Nephron progenitor cell (in vitro differentiated cells): ENCODE measurements at places on chromosomes 3 and 15.

GRCh38 chr15:48602358-48603122 is 43.0 kb downstream of the FBN1 start:
- DNase-seq, result no peak

DNA sequence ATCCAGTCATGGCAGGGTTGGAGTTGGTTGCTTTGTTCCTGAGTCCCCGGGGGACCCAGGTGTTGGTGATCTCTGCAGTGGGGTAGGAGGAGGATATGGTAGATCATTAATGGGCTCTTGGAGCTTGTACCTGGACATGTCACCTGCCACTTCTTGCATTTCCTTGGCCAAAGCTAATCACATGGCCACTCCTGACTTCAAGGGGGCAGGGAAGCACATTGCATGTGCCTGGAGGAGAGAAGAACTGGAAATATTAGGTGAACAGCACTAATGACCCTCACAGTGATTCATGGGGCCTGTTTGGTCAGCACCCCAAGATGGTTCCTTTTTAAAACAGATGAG is 87.1 kb upstream of the MYZAP start:
- DNase-seq, result no peak

GRCh38 chr15:49190586-49190985 is 20.5 kb downstream of the GALK2 start:
- no peak for DNase-seq

DNA sequence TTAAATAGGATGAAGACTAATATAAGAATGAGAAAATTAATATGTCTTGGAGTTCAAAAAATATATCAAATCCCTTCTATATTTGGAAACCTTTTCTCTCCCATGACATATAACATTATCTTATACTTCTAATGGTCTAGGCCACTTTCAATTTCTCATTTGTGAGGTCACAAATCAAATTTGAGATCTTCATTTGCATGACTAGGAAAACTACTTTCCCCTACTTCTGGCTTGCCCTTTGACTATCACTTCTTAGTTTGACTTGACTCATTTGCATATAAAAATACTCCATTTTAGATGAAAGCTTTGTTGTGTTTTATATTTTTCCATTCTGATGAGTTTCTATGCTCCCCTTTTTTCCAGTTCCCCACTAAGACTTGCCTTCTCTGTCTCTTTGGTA is 598.6 kb upstream of the TBL1XR1 start:
- DNase-seq, result no peak

DNA sequence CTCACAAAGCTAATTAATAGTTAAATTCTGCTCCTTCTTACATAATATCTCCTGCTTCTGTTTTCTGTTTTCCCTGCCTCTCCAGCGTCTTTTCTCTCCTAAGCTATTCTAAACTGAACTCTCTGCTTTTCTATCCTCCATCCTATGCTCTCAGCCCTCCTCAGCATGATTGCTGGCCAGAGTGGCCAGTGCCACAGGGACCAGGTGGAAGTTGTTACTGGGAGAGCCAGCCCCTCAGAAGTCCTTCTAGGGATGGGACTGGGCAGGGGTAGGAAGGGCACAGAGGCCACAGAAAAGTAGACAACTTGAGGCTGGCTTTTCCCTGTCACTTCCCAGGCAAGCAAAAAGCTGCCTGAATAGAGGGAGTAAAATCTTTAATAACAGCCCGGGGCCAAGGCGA is 76.8 kb downstream of the LARS2 start:
- DNase-seq, result no peak

DNA sequence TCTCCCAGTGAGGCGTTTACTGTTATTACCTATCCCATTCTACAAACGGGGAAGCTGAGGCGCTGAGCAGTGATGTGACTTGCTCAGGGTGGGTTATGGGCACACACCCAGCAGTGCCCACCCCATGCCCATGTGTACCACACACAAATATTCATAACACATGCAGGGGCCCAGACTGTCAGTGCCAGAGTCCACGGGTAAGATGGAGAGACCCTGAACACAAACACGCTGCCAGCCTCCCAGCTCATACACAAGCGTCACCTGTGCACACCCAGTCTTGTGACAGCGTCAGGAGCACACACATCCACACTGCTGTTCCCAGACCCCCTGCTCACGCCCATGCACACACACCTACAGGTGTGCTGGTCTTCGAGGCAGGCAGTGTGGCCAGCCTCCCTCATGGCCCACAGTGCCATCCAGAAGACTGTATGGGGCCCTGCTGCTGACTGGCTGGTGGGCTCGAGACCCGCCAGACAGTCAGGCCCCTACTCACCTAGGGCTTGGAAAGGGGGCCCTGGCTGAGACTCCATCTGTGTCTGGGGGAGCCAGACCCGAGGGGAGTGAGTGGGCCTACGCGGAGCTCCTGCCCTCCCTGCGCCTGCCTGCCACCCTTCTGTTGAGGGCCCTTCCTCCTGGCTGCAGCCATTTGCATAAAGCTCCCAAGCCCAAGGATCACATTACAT is 39.4 kb downstream of the DNAJB8 start:
- DNase-seq, result no peak

GRCh38 chr3:36714343-36715086 is 49.8 kb downstream of the DCLK3 start:
- DNase-seq, result no peak

GRCh38 chr3:191136347-191136746 is 62.7 kb upstream of the OSTN start:
- no peak for DNase-seq

DNA sequence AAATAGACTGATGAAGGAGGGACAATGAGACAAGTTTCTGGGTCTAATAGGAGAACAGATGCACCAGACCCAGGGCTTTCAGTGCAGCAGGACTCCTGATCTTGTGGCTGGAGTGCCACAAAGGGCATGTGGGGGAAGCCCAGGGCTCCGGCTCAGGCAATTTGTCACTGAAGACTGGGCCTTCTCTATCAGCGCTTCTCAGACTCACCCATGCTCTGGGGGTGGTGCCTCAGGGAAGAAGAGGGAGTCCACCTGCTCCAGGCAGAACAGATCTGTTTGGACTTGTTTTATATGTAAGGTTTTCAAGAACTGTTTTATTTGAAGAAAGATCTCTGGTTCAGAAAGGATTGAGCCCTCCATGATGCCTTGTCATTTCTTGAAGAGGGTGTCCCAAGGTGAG is 112.4 kb upstream of the TLE3 start:
- no peak for DNase-seq

- no peak for DNase-seq
These were observed 3.9 kb downstream of the NUSAP1 start for GRCh38 chr15:41336549-41336948.

DNA sequence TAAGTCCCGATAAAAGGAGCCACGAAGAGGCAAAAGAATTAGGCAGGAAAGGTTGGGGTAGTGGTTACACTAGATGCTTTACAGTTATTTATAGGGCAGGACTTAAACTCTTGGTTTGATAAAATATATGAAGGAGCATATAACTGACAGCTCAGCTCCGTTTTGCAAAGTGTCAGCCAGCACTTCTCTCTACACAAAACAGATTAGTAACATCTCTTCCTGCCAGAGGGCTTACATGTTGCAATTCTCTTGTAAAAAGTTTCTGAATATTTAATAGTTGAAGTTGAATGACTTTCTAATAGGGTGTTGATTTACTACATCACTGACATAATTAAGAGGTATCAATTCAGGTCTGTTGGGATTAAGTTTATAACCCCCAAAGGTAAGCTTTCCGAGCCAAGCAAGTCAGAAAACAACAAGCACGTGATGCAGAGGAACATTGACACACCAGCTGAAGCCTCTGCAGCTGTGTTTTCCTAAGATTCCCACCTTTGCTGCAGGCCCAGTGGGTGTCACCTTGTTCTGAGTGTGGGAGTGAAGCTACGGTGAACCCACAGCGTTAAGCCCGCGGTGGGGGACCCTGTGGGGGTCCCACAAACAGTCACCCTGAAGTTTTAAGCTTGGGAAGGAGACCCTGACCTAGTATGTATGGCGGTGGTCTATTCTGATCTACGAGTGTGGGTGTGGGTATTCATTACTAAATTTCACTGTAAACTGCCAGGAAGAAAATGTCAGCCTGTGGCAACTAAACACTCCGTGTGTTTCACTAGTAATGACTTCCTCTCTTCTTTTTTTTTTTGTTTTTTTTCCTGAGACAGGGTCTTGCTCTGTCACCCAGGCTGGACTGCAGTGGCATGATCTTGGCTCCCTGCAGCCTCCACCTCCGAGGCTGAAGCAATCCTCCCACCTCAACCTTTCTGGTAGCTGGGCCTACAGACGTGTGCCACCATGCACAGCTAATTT is 22.0 kb upstream of the ATP13A3 start:
- DNase-seq, result no peak

DNA sequence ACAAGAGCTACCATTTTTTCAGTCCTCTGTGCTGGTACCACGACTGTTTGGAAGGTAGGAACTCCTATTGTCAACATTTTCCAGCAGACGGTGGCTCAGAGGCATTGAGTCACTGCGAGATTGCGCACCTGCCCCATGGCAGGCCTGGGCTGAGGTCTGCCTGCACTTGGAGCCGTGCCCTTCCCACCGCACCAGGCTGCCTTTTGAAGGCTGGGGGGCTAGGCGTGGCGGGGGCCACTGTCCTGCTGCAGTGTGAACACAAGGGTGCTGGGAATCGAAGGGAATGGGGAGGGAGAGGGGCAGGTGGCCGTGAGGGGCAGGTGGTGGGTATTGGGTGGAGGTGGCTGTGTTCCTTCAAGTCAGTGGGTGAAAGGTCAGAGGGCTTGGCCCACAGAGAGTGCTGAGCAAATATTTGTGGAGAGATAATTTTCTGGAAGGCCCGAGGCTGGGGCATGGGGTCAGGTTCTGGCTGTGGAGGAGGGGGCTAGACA is 16.3 kb downstream of the SNX33 start:
- no peak for DNase-seq

- no peak for DNase-seq
These were observed 184.6 kb downstream of the GOLGA6L6 start for GRCh38 chr15:20356911-20357480.

DNA sequence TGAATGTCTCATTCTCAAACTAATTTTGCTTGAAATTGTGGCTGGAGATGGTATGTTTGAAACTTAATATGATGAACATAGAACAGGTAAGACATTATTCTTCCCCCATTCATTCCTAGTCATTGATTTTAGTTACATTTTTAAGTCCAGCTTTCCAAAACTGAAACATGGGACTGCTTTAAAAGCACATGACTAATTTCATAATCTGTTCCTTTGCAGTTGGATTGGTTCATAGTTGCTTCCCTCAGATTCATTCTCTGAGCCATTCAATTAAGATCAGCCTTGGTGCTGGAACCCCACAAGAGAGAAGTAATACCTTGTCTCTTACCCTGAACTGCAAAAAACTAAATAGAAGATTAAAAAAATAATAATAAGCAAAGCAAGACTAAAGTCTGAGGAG is 87.5 kb upstream of the TGFBR2 start:
- no peak for DNase-seq

DNA sequence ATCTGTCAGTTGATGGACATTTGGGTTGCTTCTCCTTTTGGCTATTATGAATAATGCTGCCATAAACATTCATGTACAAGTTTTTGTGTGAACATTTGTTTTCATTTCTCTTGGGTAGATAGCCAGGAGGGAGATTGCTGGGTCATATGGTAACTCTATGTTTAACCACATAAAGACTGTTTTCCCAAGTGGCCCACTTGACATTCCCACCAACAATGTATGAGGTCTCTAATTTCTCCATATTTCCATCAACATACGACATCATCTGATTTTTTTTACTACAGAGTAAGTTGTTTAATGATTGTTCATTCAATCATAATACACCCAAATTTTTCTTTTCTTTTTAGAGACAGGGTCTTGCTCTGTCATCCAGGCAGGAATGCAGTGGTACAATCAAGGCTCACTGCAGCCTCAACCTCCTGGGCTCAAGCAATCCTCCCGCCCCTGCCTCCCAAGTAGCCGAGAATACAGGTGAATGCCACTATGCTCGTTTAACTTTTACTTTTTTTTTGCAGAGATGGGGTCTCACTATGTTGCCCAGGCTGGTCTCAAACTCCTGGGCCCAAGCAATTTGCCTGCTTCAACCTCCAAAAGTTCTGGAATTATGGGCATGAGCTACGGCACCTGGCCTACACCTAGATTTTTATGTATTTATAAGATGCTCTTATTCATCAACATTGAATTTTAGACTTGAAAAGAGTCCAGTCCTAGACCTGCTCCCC is 6.8 kb downstream of the IP6K1 start:
- no peak for DNase-seq

- no peak for DNase-seq
These were observed 208.7 kb downstream of the VGLL3 start for GRCh38 chr3:86782286-86782685.

- DNase-seq, result no peak
These were observed 18.1 kb downstream of the MB21D2 start for GRCh38 chr3:192899540-192899982.

- DNase-seq, result no peak
These were observed 170.2 kb downstream of the KCNMB2 start for GRCh38 chr3:178706411-178706810.

DNA sequence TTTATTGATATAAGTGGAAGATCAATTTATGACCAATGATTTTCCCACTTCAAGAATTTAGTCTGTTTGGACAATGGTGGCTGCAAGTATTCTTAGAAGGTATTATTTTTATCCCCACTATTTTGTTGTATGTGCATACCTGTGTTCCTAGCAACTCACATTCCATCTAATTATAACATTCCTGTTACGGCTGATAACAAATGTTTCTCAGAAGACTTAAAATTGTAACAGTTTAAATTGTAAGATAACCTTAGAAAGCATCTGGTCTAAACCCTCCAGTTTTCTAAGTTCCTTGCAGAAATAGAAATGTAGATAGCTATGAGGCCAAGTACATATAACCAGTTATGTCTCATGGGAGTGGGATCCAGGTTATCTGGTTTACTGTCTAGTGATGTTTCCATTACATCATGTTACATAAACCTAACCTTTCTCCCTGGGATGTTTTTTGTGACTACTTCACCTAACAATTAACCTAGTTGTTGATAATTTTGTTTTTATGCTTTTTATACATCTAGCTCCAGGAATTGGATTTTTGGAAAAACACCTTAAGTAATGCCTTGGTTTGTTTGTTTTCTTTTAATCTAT is 11.1 kb upstream of the MFN1 start:
- DNase-seq, result no peak

GRCh38 chr3:162082516-162082915 is 585.9 kb downstream of the OTOL1 start:
- no peak for DNase-seq

DNA sequence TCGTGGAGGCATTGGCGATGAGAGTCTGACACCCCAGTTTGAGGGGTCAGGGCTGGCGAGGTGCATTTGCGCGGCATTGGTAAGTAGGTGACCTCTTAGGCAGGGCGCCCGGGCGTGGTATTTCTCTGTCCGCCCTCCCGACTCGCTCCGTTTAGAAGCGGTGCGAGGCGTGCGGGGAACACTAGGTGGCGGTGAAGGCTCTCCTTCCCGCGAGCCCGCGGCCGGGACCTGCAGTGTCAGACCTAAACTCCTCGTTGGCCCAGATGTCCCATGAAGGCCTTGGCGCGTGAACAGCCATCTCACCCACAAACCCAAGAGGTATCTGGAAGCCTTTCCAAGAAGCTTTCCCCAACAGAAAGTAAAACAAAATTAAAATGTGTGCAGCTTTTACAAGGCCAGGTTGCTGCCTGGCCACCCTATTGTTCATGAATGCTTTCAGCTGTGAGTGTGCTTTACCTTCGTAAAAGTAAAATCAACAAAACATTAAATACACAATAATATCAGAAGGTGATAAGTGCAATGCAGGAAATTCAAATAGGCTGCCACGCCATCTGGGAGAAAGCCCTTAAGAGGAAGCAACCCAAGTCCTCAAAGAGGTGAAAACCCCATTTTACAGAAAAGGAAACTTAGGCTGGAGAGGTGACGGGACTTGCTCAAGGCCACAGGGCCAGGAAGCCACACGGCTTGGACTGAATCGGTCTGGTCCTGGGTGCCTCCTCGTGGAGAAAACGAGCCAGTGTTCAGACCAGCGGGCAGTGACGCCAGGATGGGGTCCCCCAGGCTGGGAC is 120.3 kb downstream of the ETFA start:
- peak; percentile 87 for DNase-seq
